ENCODE measurements at places on chromosomes 3 and 15.

DNA sequence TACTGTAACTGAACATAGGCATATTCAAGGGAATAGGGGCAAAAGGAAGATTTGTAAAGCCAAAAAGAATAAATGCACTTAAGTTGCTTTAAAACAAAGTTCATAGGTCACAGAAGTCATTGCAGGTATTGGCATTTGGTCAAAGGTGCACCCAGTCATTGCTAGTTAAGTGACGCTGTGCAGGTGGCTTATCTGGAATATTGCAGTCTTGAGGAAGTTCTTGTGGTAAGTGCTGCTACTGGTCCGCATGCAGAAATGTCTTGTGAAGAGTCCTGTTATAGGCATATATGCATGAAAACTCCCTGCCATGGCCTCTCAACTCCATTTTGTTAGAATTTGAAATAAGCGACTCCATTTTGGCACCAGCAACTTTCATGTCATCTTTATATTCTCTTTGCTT, 293.1 kb downstream of the GBE1 start:
- DNase-seq = peak; percentile 37

DNA sequence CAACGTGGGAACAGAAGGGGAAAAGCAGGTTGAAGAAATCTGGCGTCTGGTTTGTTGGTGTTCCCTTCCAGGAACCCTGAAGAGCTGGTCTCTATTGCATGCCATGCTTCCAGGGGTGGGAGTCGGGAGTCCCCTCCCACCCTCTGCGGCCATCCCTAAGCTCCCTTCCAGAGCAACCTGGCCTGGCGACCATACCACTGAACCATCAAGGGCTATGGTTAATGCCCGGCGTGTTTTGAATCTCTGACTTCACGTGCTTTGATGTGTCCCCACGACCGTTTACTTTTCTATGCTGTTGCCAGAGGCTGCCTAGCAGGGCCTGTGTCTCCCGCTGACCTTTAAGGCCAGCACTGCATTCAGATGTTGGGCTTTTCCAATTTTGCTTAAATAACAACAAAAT, 696 bp upstream of the SNRK start:
- DNase-seq = no peak

DNA sequence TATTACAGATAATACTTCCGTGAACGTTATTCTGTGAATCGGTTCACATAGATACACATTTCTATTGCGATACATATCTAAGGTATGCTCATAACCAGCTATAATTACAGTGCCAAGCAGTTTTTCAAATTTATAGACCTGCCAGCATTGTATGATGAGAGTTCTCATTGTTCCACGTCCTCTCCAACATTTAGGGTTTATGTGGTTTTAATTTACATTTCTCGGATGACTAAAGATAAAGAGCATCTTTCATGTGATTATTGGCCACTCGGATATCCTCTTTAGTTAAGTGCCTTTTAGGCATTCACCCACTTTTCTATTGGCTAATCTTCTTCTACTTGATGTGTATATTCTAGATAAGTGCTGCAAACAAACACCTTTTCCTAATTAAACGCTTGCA, 134.7 kb upstream of the CCDC54 start:
- DNase-seq = no peak

- DNase-seq = no peak
Measured at GRCh38 chr15:89349206-89349558, 14.6 kb upstream of the POLG start.

- DNase-seq = peak; percentile 97
Measured at GRCh38 chr3:46987743-46988401, 8.4 kb downstream of the NBEAL2 start.

- DNase-seq = no peak
Measured at GRCh38 chr15:60272623-60273022, 125.2 kb downstream of the ANXA2 start.

GRCh38 chr3:142876417-142876816, 12.5 kb downstream of the PCOLCE2 start:
- no peak for DNase-seq

- DNase-seq = no peak
Measured at GRCh38 chr3:197353867-197354567, 55.6 kb upstream of the DLG1 start.

GRCh38 chr15:63052961-63053698, 10.6 kb downstream of the TPM1 start:
- no peak for DNase-seq

- no peak for DNase-seq
Measured at GRCh38 chr15:40914486-40914885, 14.7 kb upstream of the DLL4 start.

DNA sequence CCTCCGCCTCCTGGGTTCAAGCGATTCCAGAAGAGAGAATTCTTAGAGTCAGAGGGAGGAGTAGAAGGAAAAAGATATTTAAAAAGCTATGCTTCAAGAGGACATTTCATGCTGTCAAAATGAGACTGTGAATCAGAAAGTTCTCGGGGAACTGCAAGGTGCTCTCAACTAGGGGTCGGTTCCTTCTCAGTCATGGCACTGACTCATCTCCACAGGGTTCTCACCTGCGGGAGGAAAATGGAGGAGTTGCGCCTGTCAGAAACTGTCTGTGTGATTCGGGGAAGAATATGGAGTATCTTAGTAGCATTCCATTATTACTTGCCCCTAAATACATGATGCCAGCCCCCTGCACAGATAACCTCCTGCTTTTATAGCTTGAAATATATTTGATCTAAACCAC, 47.4 kb downstream of the APH1B start:
- DNase-seq = no peak

DNA sequence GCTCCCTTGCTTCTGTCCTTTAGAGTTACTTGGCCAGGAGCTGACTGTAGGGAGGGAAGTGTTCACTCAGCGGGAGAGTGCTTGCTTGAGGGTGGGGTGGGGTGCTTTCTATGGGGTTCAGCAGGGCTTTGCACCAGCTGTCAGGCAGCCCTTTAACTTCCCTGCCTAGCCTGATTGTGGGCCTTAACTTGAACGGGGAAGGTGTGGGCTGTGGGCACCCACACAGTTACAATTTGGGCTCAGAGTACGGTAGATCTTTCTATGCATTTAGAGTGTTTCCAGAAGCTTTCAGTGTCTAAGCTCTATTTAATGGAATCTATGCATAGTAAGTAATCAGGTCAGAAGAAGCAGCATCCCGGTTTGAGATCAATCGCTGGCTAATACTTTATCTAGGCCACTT, 48.2 kb upstream of the SKOR1 start:
- no peak for DNase-seq

DNA sequence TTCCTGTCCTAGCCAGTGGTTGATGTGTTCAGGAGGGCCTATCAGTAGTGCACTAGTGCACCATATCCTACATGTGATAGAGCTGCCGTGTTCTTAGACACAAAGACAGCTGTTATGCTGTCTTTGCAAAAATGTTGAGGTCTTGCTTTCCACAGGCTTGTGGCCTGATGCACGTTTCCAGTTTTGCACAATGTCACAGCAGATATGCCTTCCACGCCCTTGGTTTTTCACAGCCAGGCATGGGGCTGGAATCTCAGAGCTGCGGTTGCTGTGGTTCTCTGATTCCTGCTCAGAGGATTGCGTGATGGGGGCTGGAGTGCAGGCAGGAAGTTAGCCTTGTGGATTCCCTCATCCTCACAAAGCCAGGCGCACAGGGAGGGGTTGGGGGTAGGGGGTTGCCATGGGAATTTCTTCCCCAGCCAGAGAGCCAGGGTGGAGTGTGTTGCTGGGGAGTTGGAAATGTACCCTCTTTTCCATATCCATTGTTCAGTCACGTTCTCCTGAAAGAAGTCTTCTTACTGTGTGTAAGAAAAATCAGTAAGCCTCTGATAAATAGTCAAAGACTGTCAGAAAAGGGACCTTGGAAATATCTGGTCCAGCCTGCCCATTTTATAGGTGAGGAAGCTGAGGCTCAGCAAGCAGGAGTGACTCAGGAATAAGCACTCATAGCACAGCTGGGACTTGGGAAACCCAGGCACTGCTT, 79.4 kb downstream of the SMAD3 start:
- DNase-seq = peak; percentile 67

GRCh38 chr3:101838691-101839090, 10.6 kb upstream of the NFKBIZ start:
- no peak for DNase-seq

DNA sequence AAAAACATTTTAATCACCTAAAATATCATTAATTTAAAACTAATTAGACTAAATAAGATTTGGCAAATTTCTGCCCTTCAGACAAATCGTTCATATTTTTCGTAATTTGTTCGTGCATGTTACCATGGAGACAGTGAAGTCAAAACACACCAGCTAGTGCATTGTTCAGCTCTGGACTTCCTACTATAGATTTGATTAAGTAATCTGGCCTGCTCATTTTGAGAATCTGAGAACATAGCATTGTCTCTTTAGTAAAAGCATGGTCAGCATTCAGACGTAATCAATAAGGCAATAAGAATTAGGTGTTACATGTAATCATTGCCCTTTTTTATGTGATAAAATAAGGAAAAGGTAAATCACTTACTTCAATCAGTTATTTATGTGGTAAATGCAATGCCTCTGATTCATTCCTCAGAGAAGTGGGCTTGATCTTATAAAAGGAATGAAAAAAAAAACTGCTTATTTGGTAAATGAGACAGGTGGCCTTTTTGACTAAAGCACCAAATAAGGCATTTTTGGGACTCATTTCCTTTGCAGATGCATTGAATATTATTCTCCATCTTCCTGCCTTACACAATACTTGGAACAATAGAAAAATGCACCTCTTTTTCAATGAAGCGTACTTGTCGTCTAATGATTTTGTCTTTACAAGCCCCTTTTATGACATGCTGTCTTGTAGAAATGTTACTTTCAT, 84.5 kb upstream of the FNDC3B start:
- no peak for DNase-seq

DNA sequence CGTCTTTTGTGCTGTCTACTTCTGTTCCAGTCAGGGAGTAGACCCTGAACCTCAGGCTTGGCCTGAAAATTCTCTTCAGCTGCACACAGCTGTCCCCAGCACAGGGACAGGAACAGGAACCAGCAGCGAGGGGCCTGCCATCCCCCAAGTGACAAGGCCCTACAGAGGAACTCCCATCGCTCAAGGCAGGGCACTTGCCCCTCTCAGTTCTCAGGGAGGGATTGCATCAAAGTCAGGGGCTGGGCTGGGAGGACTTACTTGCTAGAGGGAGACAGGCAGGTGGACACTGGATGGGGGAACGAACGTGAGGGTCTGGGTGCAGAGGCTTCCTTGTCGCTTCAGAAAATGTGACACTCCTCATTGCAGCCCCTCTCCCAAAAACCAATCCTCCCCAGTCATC, 163.6 kb downstream of the CHSY1 start:
- peak; percentile 63 for DNase-seq

DNA sequence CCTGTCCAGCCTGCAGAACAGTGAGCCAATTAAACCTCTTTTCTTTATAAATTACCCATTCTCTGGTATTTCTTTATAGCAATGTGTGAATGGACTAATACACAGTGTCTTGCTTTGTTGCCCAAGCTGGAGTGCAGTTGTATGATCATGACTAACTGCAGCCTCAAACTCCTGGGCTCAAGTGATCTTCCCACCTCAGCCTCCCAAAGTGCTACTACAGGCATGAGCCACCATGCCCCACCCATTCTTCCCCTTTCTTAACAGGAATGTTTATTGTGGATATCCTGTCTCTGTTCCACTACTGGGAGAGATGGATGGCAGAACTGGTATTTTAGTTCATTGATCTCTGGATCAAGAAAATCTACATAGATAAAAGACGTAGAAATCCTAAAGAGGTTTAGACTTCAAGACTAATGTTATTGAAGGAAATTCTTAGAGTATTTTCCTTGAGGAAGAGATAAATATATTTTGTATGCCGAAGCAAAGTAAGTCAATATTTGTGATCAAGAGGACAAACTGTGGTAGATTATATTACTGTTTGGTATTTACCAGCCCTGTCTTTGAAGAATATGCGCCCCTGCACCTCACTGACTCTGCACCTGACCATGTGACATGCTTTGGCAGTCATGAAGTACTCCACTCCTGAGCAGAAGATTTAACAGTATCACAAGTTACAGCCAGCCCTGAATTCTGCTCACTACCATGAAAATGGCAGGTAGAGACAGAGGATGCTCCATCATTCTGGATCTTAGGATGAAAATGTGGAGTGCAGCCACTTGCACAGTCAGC, 42.9 kb downstream of the UACA start:
- no peak for DNase-seq

GRCh38 chr15:77371850-77372563, 47.9 kb downstream of the PEAK1 start:
- DNase-seq = peak; percentile 16

DNA sequence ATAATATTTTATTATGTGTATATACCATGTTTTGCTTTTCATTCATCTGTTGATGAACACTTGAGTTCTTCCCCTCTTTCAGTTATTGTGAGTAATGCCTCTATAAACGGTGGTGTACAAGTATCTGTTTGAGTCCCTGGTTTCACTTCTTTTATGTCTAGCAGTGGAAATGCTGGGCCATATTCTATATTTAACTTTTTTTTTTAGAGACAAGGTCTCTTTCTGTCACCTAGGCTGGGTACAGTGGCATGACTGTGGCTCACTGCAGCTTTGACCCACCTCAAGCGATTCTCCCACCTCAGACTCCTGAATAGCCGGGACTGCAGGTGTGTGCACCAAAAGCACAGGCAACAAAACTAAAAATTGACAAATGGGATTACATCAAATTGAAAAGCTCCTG, 19.9 kb downstream of the GOLM2 start:
- DNase-seq = no peak

DNA sequence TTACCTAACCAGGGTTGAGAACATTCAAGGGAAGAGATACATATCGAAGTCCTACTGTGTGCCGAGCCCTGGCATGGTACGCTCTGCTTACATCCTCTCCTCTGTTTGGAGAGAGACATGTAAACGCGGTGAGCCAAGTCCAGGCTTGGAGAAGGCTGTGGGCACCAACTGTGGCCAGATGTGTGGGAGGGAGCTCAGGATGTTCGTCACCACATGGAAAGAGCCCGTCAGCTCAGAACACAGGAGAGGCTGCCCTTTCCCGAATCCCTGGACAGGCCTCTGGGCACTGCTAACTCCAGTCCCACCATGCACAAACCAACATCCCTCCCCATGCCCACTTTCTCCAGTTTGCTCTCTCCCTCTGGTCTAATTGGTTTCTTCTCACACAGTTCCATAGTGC, 43.0 kb downstream of the MESD start:
- DNase-seq = no peak

DNA sequence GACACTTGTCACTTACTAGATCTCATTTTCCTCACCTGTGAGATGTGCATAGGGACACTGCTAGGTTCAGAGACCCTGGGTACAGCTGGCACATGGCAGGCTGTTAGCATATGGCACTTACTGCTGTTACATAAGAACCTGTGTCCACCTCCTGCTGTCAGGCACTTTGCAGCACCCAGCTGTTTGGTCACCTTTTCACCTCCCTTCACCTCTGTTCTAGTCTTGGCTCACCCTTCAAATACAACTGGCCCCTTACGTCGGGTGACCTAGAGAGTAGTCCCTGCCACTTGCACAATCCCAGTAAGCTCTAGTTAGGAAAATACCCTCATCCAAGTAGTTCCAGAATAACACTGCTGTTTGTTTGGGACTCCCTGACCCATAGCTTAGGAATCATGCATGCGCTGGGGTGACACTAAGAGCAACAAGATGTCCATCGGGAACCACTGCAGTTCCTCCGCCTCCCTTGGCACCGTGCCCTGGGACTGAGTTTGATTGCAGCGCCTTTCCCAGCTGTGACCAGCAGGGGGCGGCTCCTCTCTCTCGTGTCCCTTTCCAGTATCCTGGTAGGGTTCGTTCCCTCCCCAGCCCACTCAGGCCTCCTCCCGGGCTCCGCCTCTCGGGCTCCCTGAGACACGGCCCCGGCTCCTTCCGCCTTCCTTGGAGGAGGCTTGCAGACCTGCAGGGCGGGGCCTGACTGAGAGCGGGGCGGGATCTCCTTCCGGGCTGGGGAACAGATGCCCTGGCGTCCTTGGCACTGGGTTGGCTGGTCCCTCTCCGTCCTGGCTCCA, 78.6 kb downstream of the ABHD5 start:
- peak; percentile 97 for DNase-seq

Data from hematopoietic multipotent progenitor cell treated with erythropoietin and hydrocortisone succinate and interleukin-3 and kit ligand, for 4 days (in vitro differentiated cells).